ENCODE measurements at places on chromosomes 3 and 15. TPM values are rescaled to one million over a fixed set of nuclear protein-coding genes. Genes with fewer than 3 reads are reported as not detected.

DNA sequence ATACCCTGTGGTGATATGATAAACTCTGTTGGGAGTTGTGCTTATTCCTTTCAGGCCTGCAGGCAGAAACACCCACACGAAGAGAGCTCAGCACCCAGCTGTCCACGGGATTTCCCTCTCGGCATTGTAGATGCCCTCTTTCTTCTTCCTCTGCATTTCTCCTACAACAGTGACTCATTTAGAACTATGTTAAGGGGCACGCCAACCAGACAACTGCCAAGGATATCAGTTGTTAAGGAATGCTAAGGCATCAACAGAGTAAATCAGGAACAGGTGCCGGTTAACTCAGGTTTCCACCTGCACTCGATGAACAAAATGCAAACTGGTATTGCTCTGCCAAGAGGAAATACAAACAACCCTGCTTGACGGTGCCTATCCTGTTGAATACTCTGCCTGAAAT, 270.0 kb upstream of the PEX5L start:
- H3K4me1 ChIP-seq: no peaks in the 10 kb centered on the region
- DNase-seq: no peak
- H3K27ac ChIP-seq: no peak overlapping the region
- H3K27me3 ChIP-seq: no peaks in the 10 kb centered on the region
- H3K36me3 ChIP-seq: no peaks in the 10 kb centered on the region

DNA sequence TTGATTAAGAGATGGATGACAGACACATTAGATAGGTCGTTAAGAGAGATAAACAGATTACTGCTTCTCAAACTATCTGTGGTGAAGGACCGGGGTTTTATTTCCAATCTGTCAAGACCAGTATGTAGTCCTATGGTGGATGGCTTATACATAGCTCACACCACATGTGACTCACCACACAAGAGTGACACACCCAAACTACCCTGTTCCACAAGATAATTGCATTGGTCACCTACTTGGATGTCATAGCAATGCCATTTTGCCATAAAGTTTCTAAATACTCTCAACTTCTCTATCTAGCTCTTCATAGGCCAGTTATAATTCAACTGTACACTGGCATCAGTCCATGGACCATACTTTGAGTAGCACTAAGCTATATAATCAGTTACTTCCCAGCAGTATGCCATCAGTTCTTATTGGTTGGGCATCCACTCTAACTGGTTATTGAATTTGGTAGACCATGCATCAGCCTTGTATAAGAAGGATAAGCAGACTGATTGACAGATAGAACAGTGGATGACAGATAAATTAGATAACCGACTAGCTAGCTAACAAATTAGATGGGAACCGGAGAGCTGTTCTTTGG, 11.6 kb downstream of the WWTR1 start:
- DNase-seq: no peak
- no peaks in the 10 kb centered on the region for H3K27me3 ChIP-seq
- no peak overlapping the region for H3K4me3 ChIP-seq
- no peak overlapping the region for H3K27ac ChIP-seq

GRCh38 chr15:91023720-91024119, 1.3 kb upstream of the VPS33B start:
- H3K4me1 ChIP-seq: peaks cover 27% of the 10 kb centered on the region
- DNase-seq: no peak
- no peaks in the 10 kb centered on the region for H3K36me3 ChIP-seq
- no peaks in the 10 kb centered on the region for H3K27me3 ChIP-seq
- H3K4me3 ChIP-seq: peak overlapping the region; percentile 95

DNA sequence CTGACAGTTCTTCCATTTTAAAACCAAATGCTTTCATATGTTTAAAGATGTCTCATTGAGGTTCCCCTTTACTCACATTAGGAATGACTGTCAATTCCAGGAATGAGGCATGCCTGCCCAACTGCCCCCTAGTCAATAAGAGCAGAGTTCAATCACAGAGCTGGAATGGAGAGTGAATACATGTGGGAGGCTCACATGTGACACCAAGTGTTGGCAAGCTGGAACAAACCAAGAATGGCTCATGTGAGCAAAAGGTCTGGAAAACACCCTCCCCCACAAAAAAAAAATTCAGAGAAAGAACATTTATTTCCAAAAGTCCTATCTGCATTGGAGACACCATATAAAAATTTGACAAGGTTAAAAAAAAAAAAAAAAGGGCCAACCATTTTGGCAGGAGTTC, 3.7 kb downstream of the PBRM1 start:
- H3K27me3 ChIP-seq: no peaks in the 10 kb centered on the region
- H3K36me3 ChIP-seq: peaks cover 17% of the 10 kb centered on the region
- no peak overlapping the region for H3K27ac ChIP-seq

GRCh38 chr15:100279446-100279845, 62.3 kb downstream of the ADAMTS17 start:
- no peak overlapping the region for H3K4me3 ChIP-seq
- H3K4me1 ChIP-seq: no peaks in the 10 kb centered on the region
- H3K36me3 ChIP-seq: peaks cover under 1% of the 10 kb centered on the region
- H3K27ac ChIP-seq: no peak overlapping the region

- H3K27me3 ChIP-seq: no peaks in the 10 kb centered on the region
- H3K36me3 ChIP-seq: no peaks in the 10 kb centered on the region
- H3K4me1 ChIP-seq: no peaks in the 10 kb centered on the region
- H3K27ac ChIP-seq: no peak overlapping the region
- H3K4me3 ChIP-seq: no peak overlapping the region
- no peak for DNase-seq
Observed at GRCh38 chr3:107910713-107911259, 180.0 kb downstream of the CD47 start.

GRCh38 chr3:58152225-58153015, 58.4 kb downstream of the DNASE1L3 start:
- peaks cover 7% of the 10 kb centered on the region for H3K36me3 ChIP-seq
- no peak overlapping the region for H3K4me3 ChIP-seq
- DNase-seq: no peak
- no peak overlapping the region for H3K27ac ChIP-seq
- peaks cover 2% of the 10 kb centered on the region for H3K4me1 ChIP-seq
- no peaks in the 10 kb centered on the region for H3K27me3 ChIP-seq

DNA sequence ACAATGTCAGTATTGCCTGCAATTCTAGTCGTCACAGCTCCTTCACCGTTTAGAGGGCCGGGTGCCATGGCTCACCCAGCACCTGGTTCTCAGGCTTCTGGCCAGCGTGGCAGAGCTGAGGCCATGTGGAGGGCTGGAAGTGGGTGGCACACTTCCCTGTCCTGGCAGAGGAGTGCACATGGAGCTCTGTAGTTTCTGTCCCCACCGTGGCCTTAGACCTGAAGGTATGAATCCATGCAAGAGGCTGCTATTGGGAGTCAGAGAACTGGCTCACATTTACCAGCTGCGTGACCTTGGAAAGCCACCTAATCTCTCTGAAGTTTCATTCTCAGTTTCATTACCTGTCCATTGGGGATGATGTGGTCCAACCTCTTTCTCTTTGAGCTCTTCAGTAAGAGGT, 22.2 kb downstream of the EPHB1 start:
- no peaks in the 10 kb centered on the region for H3K27me3 ChIP-seq
- H3K27ac ChIP-seq: no peak overlapping the region
- no peak for DNase-seq
- H3K36me3 ChIP-seq: no peaks in the 10 kb centered on the region
- H3K4me3 ChIP-seq: no peak overlapping the region

- no peaks in the 10 kb centered on the region for H3K27me3 ChIP-seq
- DNase-seq: no peak
- peaks cover 28% of the 10 kb centered on the region for H3K4me1 ChIP-seq
- H3K4me3 ChIP-seq: no peak overlapping the region
- H3K27ac ChIP-seq: no peak overlapping the region
Observed at GRCh38 chr3:138355071-138355470, 6.7 kb downstream of the MRAS start.

DNA sequence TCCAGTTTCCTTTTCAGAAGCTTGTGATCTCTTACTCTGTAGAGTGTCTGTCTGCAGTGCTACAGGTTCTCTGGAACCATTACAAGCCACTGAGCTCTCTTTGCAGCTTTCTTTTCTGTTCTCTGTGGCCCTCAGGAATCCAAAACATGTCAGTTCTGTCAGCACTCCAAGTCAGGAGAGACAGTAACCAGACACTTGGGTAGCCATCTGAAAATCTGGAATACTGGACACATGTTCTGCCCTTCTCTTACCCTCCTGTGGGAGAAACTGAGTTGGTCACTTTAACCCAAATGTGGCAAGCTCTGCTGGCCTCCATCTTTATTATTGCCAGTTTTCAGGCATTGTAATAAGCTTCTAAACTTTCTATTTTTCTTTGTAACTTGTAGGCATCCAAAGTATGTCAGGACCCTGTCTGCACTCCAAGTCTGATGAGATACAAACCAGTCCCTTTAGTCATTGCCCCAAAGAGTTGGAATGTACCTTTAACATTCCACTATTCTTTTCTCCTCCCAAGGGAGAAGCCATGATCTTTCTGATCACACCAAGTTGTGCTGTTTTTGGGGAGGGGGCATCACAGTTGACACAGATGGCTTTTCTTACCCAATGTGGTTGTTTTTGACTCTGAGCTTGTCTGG, 183.7 kb downstream of the DPH6 start:
- no peak for DNase-seq
- no peaks in the 10 kb centered on the region for H3K4me1 ChIP-seq
- H3K4me3 ChIP-seq: no peak overlapping the region
- H3K27ac ChIP-seq: no peak overlapping the region
- H3K27me3 ChIP-seq: no peaks in the 10 kb centered on the region
- peaks cover 60% of the 10 kb centered on the region for H3K36me3 ChIP-seq

DNA sequence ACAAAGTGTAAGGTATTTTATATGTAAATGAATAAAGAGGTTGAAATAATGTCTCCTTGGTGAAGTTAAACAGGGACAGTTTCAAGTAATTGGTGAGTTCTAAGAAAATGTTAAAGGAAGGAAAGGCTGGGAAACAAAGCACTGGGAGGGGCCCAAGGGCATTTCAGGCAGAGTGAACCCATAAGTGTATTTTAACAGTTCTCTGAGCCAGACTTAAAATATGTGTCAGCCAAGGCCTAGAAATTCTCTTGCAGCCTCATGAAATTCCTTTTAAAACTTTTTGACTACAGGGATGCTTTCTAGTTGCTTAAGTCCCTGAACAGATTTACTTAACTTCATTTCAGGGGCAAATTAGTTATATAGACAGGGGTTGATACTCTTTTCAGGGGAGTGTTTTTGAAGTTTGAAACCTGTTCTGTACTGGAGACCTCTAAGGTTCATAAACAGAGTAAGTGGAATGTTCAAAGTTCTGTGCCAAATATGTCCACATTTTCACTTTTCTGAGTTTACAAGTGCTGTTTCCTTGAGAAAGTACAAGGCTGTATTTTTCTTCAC, 77.6 kb downstream of the GALK2 start:
- no peak overlapping the region for H3K27ac ChIP-seq
- DNase-seq: no peak
- no peaks in the 10 kb centered on the region for H3K4me1 ChIP-seq
- H3K27me3 ChIP-seq: no peaks in the 10 kb centered on the region

DNA sequence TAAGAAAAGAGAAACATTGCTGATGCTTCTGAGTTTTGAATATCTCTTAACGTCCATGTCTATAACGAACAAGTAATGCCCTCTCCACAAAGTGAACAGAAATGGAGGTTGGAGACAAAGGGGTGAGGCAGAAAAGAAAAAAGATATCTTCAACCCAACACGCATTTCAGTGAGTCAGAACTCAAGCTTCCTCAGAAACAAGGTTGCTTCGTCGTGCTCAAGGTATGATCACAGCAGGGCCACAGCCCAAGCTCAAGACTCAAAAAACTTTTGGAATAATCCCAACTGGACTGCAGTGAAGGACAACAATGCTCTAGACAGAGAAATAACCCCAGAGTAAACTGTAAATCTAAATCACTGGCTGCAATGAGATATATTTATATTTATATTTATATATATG, 18.9 kb downstream of the WNT5A start:
- no peak overlapping the region for H3K4me3 ChIP-seq
- H3K27ac ChIP-seq: no peak overlapping the region
- peaks cover 9% of the 10 kb centered on the region for H3K27me3 ChIP-seq

DNA sequence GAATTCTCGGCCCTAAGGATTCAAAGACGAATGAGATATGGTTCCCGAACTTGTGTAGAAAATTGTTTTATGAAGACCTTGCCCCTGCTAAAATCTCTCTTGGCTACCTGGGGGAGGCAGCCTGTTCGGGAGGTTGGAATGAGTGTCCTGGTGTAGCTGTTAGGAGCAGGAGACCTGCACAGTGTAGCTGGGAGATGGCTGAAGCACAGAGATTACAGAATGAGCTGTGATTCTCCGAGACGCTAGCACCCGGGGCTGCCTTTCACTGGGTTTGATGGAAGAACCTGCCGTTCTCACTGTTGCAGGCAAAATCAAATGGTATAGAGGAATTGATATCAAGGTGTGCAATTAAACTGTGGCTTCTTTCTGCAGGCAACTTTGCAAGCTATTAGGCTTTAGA, 68.0 kb downstream of the TRAK1 start:
- H3K4me1 ChIP-seq: peaks cover 19% of the 10 kb centered on the region
- H3K27ac ChIP-seq: no peak overlapping the region
- no peaks in the 10 kb centered on the region for H3K36me3 ChIP-seq
- no peak for DNase-seq

DNA sequence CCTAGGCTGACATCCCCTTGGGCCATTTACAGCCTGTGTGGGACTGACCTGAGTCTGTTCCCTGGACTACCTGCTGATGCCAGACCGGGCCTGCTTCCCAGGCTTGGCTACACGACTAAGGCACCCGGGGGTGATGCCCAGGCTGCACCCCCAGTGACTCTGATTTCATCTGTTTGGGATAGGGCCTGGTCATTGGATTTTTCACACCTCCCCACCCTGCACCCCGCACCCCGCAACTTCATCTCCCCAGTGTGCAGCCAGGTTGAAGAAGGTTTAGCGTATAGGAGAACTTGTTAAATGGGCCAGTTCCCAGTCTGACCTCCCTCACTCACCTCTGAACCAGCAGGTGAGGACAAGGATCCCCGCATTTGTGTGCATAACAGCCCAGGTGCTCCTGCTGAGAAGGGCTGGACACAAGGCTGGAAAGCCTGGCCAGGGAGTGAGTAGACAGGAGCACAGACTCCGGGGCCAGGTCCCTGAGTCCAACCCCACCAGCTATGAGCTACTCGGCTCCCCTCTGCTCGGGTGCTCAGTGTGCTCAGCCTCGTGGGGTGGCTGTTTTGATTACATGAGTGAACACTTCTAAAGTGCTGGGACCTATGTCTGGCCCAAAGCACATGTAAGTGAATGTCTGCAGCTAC, 18.5 kb downstream of the SLC6A20 start:
- peaks cover 7% of the 10 kb centered on the region for H3K27me3 ChIP-seq
- no peaks in the 10 kb centered on the region for H3K36me3 ChIP-seq
- no peak for DNase-seq
- no peak overlapping the region for H3K4me3 ChIP-seq

- no peak overlapping the region for H3K4me3 ChIP-seq
- DNase-seq: no peak
- H3K27me3 ChIP-seq: no peaks in the 10 kb centered on the region
- peaks cover 5% of the 10 kb centered on the region for H3K4me1 ChIP-seq
- H3K27ac ChIP-seq: no peak overlapping the region
Observed at GRCh38 chr3:127560051-127560787, 30.3 kb downstream of the TPRA1 start.

GRCh38 chr3:129384594-129385323, 43.7 kb downstream of the EFCAB12 start:
- no peak overlapping the region for H3K4me3 ChIP-seq
- peaks cover 8% of the 10 kb centered on the region for H3K36me3 ChIP-seq
- H3K27me3 ChIP-seq: no peaks in the 10 kb centered on the region
- DNase-seq: no peak
- H3K4me1 ChIP-seq: peaks cover 4% of the 10 kb centered on the region

The RNF123 gene
- total RNA-seq: 44.9 TPM

The CELSR3 gene
- 26.5 TPM for total RNA-seq

The DUOXA1 gene
- total RNA-seq: not detected

The WDR5B gene
- total RNA-seq: 6.8 TPM

The FGF12 gene
- 3.0 TPM for total RNA-seq

Data from neural crest cell (in vitro differentiated cells).